HFFc6 (cell line): ENCODE measurements at places on chromosomes 6 and 20.

- no peak for DNase-seq
These were observed 3.0 kb downstream of the SLC22A1 start for GRCh38 chr6:160124605-160125004.

DNA sequence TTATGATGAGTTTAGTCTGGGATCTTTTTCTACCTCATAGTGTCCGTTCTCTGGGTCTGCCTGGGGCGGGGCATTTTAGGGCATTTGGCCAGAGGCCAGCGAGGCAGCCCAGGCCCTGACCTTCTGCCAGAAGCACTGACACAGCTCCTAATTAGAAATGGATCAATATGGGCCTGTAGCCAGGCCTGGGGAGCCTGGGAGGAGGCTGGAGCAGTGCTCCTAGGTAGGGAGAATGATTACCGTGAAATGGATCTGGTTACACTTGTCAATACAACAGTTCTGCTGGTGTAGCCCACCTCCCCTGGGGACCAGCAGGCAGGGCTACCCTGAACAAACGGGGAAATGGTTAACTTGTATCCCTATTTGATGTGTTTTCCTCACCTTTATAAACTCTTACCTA, 23.0 kb downstream of the RALY start:
- no peak for DNase-seq

- DNase-seq = no peak
These were observed 1.8 kb downstream of the EPHA7 start for GRCh38 chr6:93417421-93418013.

DNA sequence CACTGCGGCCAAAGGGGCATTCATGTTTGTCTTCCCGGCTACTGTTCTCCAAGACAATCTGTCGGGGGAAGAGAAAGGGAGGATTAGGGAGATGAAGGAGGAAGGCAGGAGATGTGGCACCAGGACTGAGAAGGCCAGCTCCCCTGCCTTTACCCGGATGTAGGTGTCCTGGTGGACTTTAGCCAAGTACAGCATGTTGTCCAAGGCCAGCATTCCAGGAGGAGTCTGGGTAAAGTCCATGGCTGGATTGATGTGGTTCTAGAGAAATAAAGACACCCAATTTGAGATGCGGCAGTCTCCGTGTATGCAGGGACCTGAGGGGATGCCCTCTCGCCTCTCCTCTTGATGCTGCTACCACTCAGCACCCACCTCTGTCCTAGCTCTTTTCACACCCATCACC, 32.0 kb downstream of the ELMO2 start:
- no peak for DNase-seq

DNA sequence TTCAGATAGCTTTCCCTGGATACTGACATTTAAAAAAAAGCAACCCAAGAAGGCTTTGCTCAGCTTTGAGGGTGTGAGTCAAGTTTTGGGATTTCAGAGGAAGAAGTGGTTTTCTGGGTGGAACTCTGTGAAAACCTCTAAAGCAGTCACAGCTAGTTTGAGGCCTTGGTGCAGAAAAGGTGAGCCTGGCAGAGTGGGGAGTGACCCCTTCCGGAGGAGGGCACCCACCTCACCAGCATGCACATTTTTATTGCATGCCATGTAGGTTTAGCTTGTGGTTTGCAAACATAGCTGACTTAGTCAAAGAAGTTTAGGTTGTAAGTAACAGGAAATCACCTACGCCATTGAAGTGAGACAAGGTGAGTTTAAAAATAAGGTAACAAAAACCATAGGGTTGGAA, 146.8 kb upstream of the PMEPA1 start:
- no peak for DNase-seq

DNA sequence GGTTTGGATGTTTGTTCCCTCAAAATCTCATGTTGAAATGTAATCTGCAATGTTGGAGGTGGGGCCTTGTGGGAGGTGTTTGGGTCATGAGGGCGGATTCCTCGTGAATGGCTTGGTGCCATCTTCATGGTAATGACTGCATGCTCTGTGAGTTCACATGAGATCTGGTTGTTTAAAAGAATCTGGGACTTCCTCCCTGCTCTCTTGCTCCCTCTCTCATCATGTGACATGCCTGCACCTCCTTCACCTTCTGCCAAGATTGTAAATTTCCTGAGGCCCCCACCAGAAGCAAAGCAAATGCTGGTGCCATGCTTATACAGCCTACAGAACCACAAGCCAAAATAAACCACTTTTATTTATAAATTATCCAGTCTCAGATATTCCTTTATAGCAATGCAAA, 250.3 kb upstream of the PLN start:
- DNase-seq = no peak
